ENCODE measurements at places on chromosomes 1 and 21.

DNA sequence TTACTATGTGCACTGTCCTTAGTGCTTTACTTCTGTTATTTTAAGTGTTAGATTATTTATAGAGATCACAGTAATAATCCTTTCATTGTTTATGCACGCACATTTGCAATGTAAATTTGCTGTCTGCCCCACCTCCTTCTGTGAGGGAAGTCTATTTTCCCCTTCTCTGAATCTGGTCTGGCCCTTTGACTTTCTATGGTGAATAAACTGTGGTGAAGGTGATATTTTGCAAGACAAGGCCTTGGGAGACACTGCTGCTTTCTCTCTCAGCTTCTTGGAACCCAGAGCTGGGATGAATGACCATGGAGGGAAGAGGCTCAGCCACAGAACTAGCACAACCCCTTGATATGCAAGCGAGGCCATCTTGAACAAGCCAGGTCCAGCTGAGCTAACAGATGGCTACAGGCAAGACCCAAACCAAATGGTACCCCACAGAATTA, 156.3 kb downstream of the ST6GALNAC3 start:
- DNase-seq: no peak

GRCh38 chr21:17527240-17527639, 14.4 kb downstream of the CXADR start:
- DNase-seq: peak; percentile 11

DNA sequence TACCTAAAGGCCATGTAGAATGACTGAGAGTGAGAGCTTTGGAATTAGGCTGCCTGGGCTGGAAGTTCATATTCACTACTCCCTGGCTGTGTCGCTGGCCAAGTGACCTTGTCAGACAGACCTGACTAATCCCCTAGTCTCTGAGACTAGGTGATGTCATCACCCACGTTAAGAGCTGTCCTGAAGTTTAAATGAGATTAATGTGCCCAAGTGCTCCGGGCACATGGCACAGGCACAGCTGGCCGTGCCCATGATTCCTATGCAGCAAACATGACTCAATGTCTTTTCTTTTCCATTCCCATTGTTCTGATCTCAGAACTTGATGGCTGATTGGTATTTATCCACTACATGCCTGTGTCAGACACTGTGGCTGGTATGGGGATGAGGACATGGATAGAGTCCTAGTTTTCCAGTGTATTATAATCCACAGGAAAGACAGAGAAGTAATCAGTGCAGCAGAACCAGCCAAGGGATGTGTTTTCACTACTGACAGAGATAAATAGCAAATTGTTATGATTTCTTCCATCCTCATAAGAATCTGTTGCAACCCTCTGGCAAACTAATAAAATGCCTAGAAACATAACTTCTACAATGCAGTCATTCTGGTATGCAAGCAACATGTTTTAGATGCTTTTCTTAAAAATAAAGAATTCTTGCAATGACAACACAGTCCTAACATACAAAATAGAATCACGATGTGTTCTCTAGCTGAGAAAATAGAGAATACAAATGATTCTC, 180.9 kb downstream of the PCP4 start:
- no peak for DNase-seq

GRCh38 chr1:93810316-93810715, 68.7 kb downstream of the DNTTIP2 start:
- DNase-seq: no peak

- no peak for DNase-seq
Measured at GRCh38 chr1:157782931-157783330, 6.0 kb upstream of the FCRL2 start.

GRCh38 chr21:37582590-37582989, 216.0 kb downstream of the DYRK1A start:
- DNase-seq: peak; percentile 34

DNA sequence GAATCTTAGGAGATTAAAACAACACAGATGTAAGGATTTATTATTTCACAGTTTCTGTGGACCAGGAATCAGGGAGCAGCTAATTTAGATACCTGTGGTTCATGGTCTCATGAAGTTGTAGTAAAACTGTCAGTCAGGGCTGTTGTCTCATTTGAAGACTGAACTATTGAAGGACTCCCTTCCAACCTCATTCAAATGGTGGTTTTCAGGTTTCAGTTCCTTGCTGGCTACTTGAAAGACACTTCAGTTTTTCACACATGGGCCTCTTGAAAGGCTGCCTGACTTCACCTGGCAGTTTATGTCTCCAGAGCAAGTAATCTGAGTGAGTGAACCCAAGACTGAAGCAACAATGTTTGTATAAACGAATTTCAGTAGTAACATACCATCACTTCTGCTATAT, 915.9 kb downstream of the PLA2G4A start:
- no peak for DNase-seq

- peak; percentile 35 for DNase-seq
Measured at GRCh38 chr1:223129229-223129901, 13.7 kb downstream of the TLR5 start.

- DNase-seq: no peak
Measured at GRCh38 chr1:35553851-35554250, 3.4 kb downstream of the KIAA0319L start.

Data from RWPE1 (cell line).